Pancreas (tissue), 10 donors: ENCODE measurements at places on chromosomes 16 and 17. TPM values are rescaled to one million over a fixed set of nuclear protein-coding genes. Genes with fewer than 3 reads are reported as not detected.

The TCAP gene
- total RNA-seq = 0.13 TPM

The SUMO2 gene
- 158 TPM for total RNA-seq

The SKAP1 gene
- 0.92 TPM for total RNA-seq

The B3GNT9 gene
- total RNA-seq = 2.9 TPM

The CA5A gene
- total RNA-seq = not detected

The EFNB3 gene
- 1.1 TPM for total RNA-seq

The TMEM106A gene
- total RNA-seq = 2.6 TPM

The HSF4 gene
- 62.5 TPM for total RNA-seq

The TELO2 gene
- 16.8 TPM for total RNA-seq

The KLHL10 gene
- total RNA-seq = not detected

The ZNF629 gene
- 6.8 TPM for total RNA-seq

The PRR35 gene
- 1.0 TPM for total RNA-seq

The MRM3 gene
- total RNA-seq = 13.3 TPM

The IRX6 gene
- not detected for total RNA-seq

The MT1A gene
- total RNA-seq = 6.6 TPM

The CCL3 gene
- total RNA-seq = 3.5 TPM
